ENCODE measurements at places on chromosomes 12 and 14.

GRCh38 chr12:81627336-81628189 lies 131.6 kb downstream of the PPFIA2 start:
- peak; percentile 12 for DNase-seq

- peak; percentile 51 for DNase-seq
Measured at GRCh38 chr14:103198131-103199105, 75.2 kb downstream of the TNFAIP2 start.

GRCh38 chr12:13784504-13784903 lies 196.9 kb downstream of the GRIN2B start:
- no peak for DNase-seq

DNA sequence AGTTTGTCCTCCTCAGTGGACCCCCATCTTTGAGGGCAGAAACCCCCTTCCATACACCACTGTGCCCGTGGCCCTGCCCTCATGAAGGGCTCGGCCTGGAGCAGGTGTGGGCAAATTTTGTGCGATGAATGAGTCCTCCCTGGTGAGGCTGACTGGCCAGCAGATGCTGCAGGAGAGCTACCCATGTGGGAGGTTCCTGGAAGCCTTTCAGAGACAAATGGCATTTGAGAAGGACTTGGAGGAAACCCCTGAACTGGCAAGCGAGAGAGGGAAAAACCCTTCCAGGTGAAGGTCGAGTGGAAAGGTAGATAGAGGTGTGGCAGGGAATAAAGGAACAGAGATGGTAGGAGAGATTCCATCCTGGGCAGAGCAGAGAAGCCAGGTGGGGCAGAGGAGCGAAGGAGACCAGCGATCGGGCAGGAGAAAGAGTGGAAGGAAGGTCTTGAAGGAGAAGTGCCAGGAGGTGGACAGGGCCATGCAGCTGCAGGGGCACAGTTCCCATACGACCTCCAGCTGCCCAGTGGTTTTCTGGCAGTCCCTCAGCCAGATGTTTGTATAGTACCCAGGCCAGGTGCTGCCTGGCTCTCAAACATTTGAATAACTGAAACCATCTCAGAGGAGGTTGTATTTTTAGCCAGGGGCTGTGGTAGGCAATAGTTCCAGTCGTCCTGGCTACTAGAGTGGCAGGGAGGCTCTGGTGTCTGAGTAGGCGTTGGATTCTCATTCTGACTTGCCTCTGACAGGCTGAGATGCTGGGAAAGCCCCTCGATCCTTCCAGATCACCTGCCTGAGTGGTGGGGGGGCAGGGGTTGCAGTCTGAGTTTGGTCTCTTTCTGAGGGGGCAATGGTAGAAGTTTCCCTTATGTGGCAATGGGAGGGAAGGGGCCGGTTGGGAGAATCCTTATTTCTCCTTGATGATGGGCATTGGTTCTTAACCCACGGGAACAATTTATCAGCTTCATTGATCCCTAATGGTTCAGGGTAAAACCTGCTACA lies 40.1 kb downstream of the FBXL14 start:
- no peak for DNase-seq

GRCh38 chr12:120628919-120629318 lies 11.5 kb upstream of the CABP1 start:
- DNase-seq: no peak

GRCh38 chr12:70367258-70368141 lies 1.4 kb downstream of the KCNMB4 start:
- DNase-seq: no peak

DNA sequence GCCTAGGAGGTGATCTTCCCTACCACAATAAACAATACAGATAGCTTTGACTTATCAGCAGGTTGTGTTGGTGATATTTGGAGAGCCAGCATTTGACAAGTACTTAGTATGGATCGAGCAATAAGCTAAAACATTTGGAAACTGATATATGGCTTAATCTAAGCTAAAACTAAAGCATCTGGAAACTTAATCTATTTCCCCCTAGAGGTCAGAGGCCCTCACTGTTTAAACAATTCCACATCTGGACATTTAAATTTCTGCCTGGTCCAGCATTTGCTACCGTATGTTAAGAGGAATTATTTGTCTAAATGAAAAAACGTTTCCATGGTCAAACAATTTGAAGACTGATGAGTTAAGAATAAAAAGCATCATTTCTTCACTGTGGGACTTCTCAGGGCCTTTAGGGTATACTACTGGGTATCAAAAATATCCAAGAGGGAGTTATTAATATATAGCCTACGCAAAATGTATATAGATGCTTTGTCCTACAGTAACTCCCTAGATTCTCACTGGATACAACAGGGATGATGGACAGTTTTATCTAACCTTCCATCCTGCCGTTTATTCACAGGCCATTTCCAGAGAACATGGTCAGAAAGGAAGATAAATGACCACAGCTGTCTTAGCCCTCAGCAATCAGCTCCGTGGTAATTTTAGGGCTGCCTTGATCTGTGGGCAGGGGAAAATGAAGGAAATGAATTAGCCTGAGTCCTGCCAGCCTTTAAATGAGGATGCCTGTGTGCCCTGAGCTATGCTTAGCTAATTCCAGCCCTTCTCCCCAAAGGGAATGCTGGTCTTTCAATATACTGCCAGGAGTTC lies 135.4 kb upstream of the NUDT4 start:
- no peak for DNase-seq

- no peak for DNase-seq
Measured at GRCh38 chr12:96026331-96026730, 9.1 kb downstream of the LTA4H start.

- DNase-seq: no peak
Measured at GRCh38 chr12:89528434-89528833, 2.6 kb upstream of the POC1B start.

- no peak for DNase-seq
Measured at GRCh38 chr14:70333728-70334127, 25.8 kb downstream of the COX16 start.

DNA sequence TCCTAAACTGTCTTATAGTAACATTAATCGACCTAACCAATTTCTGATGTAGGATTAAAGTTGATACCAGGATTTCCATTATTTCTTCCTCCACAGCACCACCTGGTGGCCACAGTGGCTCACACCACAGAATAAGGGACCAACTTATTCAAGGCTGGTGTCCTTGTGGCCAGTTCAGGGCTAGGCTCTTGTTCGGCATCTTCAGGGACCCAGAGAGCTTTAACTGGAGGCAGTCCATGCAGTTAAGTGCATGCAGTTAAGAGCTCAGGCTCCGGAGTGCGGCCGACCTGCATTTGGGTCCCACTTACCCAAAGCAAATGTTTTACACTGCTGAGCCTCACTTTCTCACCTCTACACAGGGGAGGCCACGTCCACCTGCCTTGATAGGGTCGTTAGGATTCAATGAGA lies 42.0 kb upstream of the GPR68 start:
- DNase-seq: no peak

DNA sequence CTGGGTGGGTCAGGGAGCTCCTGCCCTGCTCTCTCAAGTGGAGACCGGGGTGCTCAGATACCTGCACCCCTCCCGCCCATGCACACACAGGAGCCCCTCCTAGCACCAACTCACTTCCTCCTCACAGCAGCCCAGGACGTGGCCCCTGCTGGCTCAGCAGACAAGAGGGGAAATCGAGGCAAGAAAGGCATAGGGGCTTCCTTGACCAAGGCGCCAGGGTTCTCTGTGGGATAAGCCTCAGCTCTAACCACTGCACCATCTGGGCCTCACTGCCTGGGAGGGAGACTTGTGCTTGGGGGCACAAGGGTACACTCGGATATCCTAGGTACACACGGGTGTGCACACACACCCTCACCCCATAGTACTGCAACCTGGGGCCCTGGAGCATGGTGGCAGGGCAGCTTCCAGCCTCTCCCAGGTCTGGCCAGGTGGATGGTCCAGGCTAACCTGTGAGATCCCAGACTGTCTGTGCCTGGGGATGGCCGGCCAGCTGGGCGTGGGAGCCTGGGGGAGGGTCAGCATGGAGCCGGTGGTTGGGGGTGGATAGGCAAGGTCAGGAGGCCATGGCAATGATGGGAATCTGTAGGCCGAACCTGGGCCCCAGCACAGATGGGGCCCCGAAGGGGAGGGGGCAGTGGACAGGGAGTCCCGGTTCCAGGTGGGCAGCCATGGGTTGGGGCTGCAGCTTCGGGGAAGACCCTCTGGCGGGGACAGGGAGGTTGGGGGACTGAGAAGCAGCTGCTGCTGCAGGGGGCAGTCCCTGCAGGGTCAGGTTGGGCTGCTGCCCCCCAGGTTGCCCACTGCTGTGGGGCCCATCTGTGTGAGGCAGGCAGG lies 312.4 kb downstream of the TMEM121 start:
- no peak for DNase-seq

DNA sequence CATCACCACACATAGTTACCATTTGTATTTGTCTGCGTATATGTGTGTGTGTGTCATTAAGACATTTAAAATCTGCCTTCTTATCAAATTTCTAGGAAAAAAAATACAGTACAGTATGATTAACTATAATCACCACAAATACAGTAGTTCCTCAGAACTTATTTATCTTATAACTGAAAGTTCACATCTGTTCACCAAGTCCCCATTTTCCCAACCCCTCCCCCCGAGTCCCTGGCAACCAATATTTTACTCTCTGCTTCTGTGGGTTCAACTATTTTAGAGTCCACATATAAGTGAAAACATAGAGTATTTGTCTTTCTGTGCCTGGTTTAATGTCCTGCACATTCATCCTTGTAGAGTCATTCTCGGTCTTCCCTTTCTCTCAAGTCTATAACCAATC lies 12.3 kb downstream of the CAPS2 start:
- no peak for DNase-seq

DNA sequence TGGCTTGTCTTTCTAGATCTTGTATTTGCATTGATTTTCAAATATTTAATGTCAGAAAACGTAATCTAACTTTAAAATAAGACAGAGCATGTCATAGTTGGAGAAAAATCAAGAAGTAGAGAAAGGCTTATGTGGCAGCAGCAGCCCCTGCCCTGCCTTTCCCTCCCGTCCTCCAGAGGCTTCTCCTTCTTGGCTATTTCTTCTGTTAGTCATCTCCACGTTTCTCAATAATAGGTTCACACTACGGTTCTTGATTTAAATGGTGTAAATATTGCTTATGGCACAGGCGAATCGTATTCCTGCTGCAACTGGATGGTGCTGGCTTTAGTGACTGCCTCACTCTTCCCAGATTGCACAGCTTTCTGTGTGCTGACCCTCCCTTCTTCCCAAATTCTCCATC lies 42.8 kb downstream of the SLC8B1 start:
- DNase-seq: no peak

DNA sequence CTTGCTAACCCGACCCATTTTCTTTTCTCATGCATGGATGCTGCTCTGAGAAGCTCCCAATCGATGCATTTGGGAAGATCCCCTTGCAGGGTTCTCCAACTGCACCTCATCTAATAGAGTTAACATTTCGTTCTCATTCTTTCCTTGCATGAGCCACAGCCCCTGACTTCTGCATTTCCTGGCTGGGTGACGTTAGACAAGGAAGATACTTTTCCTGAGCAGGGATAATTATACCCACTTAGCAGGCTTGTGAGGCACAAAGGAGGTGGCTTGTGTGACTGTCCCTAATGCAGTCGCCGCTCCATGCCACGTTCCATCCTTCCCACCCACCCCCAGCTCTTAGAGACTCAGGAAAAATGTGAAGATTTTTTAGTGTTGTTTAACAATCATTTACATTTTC lies 195.1 kb downstream of the CHST11 start:
- DNase-seq: no peak

DNA sequence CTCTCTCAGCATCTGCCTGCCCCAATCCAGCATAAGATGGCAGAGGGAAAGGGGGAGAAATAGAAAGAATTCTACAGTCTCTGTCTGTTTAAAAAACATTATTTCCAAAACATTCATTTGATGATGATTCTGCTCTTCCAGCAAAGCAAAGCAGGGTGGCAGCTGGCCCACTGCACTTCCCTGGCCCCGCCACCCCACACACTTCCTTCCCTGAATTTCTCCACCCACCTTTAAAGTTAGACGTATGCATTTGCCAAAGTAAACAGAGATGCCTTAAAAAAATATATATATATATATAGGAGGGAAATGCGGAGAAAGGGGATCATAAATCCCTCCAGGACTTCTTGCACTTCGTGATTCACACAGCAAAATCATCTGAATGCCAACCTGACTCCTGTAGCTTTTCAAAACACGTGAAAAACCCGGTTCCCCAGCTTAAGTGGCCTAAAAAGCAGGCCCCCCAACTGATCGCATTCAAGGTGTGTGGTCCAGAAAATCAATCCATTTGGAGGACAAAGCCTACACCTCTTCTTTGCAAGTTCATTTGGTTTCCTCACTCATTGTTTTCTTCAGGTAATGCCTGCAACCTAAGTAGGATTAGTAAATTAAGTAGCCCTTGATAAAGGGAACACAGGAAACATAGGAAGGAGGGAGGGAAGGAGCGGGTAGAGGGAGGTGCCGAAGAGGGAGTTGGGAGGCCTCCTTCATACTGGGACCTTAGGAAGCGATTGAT lies 68.8 kb downstream of the LLPH start:
- no peak for DNase-seq

DNA sequence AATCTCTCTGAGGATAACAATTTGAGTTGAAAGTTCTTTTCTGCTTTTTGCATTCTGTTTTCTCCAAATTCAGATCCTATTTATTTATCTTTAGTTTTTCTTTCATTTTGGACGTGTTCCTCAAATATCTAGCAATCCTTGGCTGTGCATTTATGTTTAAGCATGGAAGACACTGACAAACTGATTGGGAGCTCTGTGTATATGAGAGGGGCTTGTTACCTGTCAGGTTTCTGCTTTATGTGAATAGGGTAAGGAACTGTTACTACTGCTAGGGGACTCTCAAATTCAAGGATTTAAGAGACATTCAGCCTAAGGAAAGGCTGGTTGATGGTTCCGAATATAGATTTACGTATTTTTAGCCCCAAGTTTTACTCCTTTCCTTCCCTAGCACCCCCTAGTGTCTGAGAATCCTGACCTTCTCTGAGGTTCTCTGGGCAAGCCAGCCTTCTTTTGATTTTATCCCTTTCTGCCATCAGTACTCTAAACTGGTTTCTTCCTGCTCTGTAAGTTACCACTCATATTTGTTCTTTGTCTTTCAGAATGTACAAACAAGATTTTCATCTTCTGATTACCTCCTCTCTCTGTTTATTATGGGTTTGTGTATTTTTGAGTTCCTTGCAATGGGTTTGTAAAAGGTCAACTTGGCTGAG lies 30.5 kb downstream of the YLPM1 start:
- DNase-seq: no peak

- no peak for DNase-seq
Measured at GRCh38 chr14:55274751-55275150, 3.5 kb downstream of the FBXO34 start.

GRCh38 chr12:104588047-104588920 lies 131.5 kb downstream of the CHST11 start:
- DNase-seq: peak; percentile 88
